ENCODE measurements at places on chromosomes 12 and 14.

- DNase-seq: no peak
- H3K36me3 ChIP-seq: no peaks in the 10 kb centered on the region
- no peak overlapping the region for H3K4me3 ChIP-seq
- no peak overlapping the region for H3K27ac ChIP-seq
Observed at GRCh38 chr12:112321245-112321644, 61.0 kb downstream of the HECTD4 start.

DNA sequence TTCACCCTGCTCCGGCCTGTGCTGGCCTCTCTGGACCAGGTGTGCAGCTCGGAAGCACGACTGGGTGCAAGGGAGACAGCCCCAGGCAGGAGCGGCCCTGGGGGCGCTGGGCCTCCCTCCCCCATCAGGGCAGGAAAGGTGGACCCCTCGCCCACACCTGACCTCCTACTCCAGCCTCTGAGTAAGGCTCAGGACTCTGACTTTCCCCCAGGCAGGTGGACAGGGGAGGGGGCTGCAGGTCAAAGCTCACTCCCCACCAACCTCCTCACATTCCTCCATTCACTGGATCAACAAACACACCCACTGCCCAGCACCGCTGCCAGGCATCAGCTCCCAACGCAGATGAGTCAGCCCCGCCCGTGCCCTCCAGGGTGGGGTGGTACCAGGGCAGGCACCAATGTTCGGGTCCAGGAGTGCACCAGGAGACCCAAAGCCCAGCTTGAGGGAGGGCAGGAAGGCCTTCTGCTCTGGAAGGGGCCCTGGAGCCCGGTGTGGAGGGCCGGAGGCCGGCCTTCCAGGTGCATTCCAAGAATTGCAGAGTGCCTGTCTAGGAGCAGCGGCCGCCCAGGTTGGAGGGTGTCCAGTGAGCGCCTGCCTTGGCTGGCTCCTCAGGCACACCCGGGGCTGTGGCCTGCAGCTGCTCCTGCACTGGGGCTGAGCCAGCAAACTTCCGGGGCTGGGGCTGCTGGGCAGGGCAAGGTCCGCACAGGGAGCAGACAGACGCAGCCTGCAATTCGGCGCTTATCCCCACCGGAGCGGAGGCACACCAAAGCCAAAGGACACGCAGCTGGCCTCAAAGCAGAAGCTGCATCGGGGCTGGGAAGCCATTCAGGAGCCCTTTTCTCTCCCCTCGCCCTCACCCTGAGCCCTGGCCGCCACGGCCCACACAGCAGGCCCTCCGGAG, 1.6 kb upstream of the INF2 start:
- H3K4me1 ChIP-seq: peaks cover 41% of the 10 kb centered on the region
- DNase-seq: peak; percentile 52
- H3K27ac ChIP-seq: no peak overlapping the region
- no peaks in the 10 kb centered on the region for H3K36me3 ChIP-seq

- H3K36me3 ChIP-seq: no peaks in the 10 kb centered on the region
- peaks cover 7% of the 10 kb centered on the region for H3K4me1 ChIP-seq
- no peaks in the 10 kb centered on the region for H3K27me3 ChIP-seq
Observed at GRCh38 chr12:75579552-75579951, 68.1 kb upstream of the KRR1 start.

- H3K4me3 ChIP-seq: peak overlapping the region; percentile 63
- peaks cover 28% of the 10 kb centered on the region for H3K4me1 ChIP-seq
- peak; percentile 64 for DNase-seq
- H3K27ac ChIP-seq: no peak overlapping the region
Observed at GRCh38 chr14:53955671-53956426, 776 bp downstream of the BMP4 start.

- no peak for DNase-seq
- H3K27ac ChIP-seq: no peak overlapping the region
- no peaks in the 10 kb centered on the region for H3K36me3 ChIP-seq
- no peaks in the 10 kb centered on the region for H3K4me1 ChIP-seq
- no peak overlapping the region for H3K4me3 ChIP-seq
- no peaks in the 10 kb centered on the region for H3K27me3 ChIP-seq
Observed at GRCh38 chr14:49755378-49755777, 12.6 kb upstream of the KLHDC2 start.

GRCh38 chr12:107349008-107349747, 255.8 kb upstream of the CRY1 start:
- DNase-seq: peak; percentile 24
- H3K27me3 ChIP-seq: no peaks in the 10 kb centered on the region
- H3K4me3 ChIP-seq: no peak overlapping the region
- H3K36me3 ChIP-seq: no peaks in the 10 kb centered on the region
- no peak overlapping the region for H3K27ac ChIP-seq

GRCh38 chr14:95941897-95942296, 65.3 kb downstream of the TUNAR start:
- H3K36me3 ChIP-seq: no peaks in the 10 kb centered on the region
- H3K27ac ChIP-seq: no peak overlapping the region
- no peak for DNase-seq
- H3K4me1 ChIP-seq: peaks cover 15% of the 10 kb centered on the region
- H3K4me3 ChIP-seq: no peak overlapping the region

DNA sequence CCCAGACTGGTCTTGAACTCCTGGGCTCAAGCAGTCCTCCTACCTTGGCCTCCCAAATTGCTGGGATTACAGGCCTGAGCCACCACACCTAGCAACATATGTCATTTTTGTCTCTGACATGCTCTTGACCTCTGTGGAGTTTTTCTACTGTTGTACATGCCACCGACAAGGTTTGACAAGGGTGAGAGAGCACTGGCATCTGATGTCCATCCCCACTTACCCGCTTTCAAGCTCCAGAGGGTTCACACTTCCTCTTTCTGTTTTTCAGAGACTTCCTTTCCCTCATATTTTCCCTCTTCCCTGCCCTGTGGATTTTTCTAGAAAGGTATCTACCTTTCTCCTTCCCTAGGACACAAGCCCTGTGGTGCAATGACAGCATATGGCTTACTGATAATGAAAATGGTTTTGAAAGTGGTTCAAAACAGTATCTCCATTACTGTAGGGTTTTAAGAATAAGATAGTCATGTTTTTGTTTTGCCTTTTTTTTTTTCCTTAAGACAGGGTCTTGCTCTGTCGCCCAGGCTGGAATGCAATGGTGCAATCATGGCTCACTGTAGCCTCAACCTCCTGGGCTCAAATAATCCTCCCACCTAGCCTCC, 27.7 kb upstream of the PLEKHG3 start:
- DNase-seq: no peak
- no peak overlapping the region for H3K4me3 ChIP-seq
- H3K27me3 ChIP-seq: no peaks in the 10 kb centered on the region
- H3K36me3 ChIP-seq: no peaks in the 10 kb centered on the region
- no peak overlapping the region for H3K27ac ChIP-seq

- H3K27me3 ChIP-seq: no peaks in the 10 kb centered on the region
- H3K4me3 ChIP-seq: no peak overlapping the region
- DNase-seq: no peak
Observed at GRCh38 chr14:53882684-53883083, 73.9 kb downstream of the BMP4 start.

GRCh38 chr12:50016501-50017475, 8.5 kb downstream of the RACGAP1 start:
- no peak overlapping the region for H3K4me3 ChIP-seq
- H3K27me3 ChIP-seq: no peaks in the 10 kb centered on the region
- DNase-seq: no peak
- H3K27ac ChIP-seq: no peak overlapping the region
- no peaks in the 10 kb centered on the region for H3K4me1 ChIP-seq

- H3K27me3 ChIP-seq: peaks cover 63% of the 10 kb centered on the region
- H3K4me1 ChIP-seq: peaks cover 11% of the 10 kb centered on the region
- no peak for DNase-seq
- no peaks in the 10 kb centered on the region for H3K36me3 ChIP-seq
Observed at GRCh38 chr12:94127239-94128131, 20.9 kb upstream of the PLXNC1 start.

GRCh38 chr12:17333287-17333686, 727.3 kb upstream of the LMO3 start:
- no peak overlapping the region for H3K27ac ChIP-seq
- no peak for DNase-seq
- no peaks in the 10 kb centered on the region for H3K27me3 ChIP-seq
- H3K36me3 ChIP-seq: no peaks in the 10 kb centered on the region

All from neural progenitor cell (in vitro differentiated cells).